Stimulated activated CD4-positive, alpha-beta T cell treated with anti-CD3 and anti-CD28 coated beads, TNF-alpha, amount 100 ng/mL, for 24 hours (primary cell): ENCODE measurements at places on chromosomes 3 and 15.
A peak's percentile ranks its signal among the peaks of the same experiment; 100 is the strongest.

GRCh38 chr3:82208002-82208710 is 446.7 kb upstream of the GBE1 start:
- no peak for DNase-seq

DNA sequence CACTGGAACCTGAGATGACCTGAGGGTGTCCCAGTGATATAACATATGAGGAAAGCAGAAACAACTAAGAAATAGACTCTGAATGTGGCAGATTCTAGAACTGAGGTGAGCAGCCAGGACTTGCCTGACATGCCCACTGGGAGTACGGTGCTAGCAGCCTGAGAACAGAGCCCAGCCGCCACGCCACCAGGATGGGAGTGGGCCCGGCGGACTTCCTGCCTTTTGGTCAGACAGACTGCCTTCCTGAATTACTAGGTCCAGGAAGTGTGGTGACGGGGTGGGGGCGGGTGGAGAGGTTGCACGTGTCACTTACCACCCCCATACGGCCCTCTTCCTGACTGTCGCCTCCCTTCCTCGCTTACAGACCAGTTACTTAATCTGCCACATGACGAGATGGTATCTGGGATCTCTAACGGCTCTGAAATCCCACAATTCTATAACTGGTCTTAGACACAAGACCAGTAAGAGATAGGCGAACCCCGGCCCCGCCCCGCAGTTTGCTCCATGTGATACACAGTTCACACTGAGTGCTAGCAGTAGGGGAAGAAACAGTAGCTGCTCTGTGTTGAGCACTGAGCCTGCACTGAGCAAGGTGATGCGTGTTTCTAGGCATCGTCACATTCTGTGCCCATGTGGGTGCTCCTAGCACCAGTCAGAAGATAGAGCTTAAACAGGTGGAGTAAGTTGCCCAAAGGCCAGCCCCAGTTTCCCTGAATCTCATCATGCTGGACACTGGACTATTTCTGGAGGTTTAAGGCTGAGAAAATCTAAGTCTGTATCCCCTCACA is 95.7 kb downstream of the CPN2 start:
- peak; percentile 51 for DNase-seq

DNA sequence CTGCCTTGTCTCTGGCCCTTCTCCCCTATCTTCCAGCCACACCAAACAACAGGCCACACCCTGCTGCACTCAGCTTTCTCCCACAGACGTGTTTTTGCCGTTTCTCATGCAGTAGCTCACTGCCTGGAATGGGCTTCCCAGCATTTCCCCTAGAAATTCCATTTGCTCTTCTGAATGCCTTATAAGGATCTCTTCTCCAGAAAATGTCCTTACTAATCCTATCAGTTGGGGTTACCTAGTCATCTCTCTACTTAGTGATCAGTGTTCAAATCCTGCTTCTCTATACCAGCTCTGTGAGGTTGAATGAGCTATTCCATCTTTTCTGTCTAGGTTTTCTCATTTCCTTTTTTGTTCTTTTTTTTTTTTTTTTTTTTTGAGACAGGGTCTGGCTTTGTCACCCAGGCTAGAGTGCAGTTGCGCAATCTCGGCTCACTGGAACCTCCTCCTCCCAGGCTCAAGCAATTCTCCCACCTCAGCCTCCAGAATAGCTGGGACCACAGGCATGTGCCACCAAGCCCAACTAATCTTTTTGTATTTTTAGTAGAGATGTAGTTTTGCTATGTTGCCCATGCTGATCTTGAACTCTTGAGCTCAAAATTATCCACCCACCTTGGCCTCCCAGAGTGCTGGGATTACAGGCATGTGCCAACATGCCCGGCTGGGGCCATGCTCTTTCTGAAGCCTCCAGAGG is 98.2 kb upstream of the CHD2 start:
- DNase-seq: no peak

DNA sequence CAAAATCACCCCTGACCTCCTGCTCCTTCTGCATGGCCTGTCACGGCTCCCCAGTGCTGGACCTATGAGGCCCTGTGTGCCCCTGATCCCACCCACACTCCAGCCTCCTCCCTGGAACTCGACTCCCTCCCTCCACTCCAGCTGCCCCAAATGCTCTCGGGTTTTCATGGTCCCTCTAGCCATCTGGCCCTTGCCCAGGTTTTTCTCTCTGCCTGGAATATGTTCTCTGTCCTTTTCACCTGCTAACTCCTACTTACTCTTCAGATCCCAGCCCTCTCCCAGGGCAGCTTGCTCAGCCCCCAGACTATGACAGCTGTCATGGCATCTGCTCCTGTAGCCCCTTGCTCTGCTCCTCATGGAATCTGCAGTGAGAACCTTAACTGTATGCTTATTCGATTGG is 30.3 kb downstream of the DUSP7 start:
- DNase-seq: no peak

- no peak for DNase-seq
These were observed 49.3 kb downstream of the GMPS start for GRCh38 chr3:155919728-155920127.

- DNase-seq: no peak
These were observed 23.7 kb downstream of the PHLDB2 start for GRCh38 chr3:111882799-111883198.

DNA sequence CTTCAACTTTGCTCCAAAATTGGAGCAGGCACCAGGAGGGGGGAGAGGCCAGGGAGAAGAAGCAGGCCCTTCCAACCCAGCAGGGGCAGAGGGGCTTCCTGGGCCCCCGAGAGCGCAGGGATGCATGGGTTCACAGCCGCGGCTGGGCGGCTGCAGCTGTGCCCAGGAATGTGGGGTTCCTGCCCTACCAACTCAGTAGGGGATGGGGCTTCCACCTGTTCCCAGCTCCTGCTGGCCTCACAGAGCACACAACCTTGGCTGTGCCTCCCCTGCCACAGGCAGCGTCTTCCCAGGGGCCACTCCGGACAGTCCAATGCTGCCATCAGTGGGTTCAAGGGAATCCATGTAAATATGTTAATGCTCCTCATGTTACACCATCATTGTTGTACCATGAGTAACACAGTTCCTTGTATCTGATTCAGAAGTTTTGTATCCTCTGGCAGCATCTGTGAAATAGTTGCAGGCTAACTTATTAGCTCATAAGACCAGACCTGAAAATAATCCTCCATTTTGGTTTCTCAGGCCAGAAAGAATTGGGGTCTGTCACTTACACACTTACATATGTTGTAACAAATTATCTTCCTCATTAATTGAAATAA is 12.1 kb upstream of the SIAH2 start:
- no peak for DNase-seq

DNA sequence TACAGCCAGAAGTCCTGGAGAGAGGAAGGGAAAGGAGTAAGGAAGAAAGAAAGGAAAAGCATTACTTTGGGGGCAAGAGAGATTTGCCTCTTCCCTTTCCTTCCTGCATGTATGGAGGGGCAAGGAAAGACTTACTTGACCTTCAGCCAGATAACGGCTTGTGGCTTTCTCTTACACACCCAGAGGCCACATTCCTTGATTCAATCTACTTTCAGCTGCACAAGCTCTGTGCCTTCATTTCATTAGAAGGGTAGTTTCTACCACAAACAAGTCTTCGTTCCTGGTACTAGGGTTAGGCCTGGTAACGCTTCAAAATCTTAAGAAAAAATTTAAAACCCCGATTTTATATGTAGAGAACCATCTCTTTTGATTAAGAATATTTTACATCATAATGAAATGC is 835.9 kb downstream of the TUSC7 start:
- DNase-seq: no peak

- no peak for DNase-seq
These were observed 33.7 kb downstream of the CRYGS start for GRCh38 chr3:186510374-186511079.

DNA sequence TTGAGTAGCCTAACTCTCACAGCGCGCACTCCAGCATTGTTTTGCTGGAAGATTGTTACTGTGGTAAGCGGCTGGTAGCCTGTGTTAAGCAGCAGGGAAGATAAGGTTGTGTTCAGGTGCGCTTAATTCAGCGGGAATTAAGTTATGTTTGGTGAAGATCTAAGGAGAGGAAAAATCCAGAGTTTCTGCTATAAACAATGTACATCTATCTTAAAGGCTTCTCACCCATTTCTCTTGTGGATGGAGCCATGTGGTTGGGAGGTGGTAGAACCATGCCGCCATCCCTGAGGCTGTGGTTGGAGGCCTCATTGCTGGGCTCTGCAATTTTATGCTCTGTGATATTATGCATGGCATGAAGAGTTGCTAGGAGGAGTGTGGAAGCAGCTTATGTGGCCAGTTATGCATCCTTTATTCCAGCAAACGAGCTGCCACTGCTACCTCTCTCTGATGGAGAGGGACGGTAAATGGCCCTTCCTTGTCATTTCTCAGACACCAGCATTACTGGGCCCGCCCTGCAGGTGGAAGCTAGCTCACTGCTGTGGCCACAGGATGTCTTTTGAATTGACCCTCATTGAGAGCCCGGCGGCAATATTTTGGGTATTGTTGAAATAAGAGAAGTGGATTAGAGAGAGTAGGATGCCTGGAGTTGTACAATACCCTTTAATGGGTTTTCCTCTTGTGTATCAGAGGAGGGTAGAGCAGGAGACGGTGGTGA is 1.3 kb downstream of the MINAR1 start:
- DNase-seq: no peak
